ENCODE measurements at places on chromosomes 2 and 18.

GRCh38 chr2:225667445-225667844 is 267.9 kb downstream of the NYAP2 start:
- no peak for DNase-seq

- DNase-seq: no peak
These were observed 415.0 kb upstream of the NRP2 start for GRCh38 chr2:205267323-205267722.

DNA sequence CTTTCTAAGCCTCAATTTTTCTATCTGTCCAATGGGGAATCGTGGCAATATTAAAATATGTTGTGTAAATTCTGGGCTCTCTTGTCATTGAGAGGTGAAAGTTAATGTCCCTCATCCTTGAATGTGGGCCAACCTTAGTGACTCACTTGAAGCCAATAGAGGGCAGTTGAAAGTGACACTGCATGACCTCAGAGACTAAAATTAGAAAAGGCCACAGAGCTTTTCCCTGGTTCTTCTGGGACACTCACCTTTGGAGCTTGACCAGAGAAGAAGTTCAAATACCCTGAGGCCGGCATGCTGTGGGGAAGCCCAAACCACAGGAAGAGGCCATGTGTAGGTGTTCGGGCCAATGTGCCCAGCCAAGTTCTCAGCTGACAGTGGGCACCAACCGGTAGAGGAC is 24.1 kb upstream of the SIX2 start:
- DNase-seq: no peak

GRCh38 chr2:142175813-142176338 is 45.1 kb upstream of the LRP1B start:
- DNase-seq: no peak

DNA sequence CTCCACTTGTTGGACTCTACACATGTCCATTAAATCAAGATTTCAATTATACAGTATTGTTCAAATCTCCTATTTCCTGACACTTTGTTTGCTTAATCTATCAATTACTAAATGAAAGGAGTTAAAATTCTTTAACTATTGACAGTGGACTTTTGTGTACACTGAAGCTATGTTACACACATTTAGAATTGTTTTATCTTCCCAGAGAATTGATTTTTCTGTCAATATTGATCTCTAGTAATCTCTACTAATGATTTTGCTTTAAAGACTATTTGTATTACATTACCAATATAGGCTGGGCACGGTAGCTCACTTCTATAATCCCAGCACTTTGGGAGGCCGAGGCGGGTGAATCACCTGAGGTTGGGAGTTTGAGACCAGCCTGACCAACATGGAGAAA is 215.7 kb downstream of the WDPCP start:
- DNase-seq: no peak

- DNase-seq: no peak
These were observed 66.7 kb downstream of the RTN4 start for GRCh38 chr2:54983345-54984220.

DNA sequence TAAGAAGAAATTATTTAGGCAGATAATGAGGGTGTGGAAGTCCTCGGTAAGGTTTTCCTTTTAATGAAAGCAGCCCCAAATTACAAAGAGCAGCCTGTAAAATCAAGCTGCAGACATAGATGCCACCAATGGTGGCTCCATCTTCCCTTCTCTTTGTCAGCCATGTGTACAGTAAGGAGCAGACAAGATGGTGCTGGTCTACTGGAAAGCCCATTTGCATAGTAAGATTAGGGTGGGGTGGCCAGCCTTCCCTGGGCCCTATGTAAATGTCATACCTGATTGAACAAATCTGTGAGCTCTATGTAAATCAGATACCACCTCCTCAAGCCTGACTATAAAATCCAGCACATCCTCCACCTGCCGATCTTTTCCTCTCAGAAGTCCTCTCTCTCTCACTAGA is 154.4 kb upstream of the SERTAD2 start:
- DNase-seq: no peak

- DNase-seq: no peak
These were observed 29.7 kb upstream of the IL1B start for GRCh38 chr2:112866128-112866835.

- DNase-seq: no peak
These were observed 174.5 kb downstream of the CTIF start for GRCh38 chr18:48713309-48713708.

DNA sequence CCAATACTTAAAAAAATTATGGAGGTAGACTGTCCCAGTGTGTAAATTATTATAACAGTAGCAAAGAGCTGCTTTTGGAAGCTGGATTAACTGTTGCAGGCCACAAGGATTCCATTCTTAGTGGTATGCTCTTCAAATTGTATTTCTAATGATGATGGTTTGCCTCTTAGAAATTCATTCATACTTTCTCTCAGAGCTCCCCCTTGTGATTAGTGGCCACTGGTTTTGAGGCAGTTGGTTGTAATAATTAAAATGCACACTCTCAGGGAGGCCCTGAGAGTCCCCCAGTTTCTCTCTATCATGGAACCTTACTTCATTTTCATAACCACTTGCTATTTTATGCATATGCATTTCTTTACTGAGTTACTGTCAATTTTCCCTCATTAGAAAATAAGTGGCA is 122.5 kb downstream of the PLA2R1 start:
- DNase-seq: no peak

DNA sequence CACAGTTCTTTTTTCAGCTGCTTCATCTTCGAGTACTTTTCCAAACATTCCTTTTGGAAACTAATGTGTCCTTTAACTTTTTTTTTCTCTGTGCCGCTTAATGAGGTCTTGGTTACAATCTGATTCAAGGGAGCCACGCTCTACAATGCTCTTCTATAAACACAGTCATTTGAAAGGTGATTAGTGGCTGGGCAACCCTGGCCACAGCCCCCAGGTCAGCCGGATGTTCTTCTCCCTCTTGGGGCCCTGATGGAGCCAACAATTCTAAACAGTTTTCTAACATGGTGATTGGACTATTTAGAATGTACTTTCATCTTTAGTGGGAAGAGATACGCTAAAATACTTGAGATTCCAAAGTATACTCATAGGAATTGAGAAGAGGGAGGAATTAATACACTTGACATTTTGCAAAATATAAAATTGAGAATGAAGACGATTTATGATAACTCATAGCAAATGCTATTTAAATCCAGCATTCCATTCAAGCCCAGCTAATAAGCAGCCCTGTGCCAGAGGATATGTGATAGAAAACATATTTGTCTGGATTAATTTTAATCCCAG is 83.7 kb upstream of the MBOAT2 start:
- DNase-seq: no peak

- DNase-seq: no peak
These were observed 168.1 kb downstream of the NRXN1 start for GRCh38 chr2:50863856-50864255.

GRCh38 chr18:62663731-62664336 is 51.5 kb upstream of the PHLPP1 start:
- DNase-seq: peak; percentile 76

DNA sequence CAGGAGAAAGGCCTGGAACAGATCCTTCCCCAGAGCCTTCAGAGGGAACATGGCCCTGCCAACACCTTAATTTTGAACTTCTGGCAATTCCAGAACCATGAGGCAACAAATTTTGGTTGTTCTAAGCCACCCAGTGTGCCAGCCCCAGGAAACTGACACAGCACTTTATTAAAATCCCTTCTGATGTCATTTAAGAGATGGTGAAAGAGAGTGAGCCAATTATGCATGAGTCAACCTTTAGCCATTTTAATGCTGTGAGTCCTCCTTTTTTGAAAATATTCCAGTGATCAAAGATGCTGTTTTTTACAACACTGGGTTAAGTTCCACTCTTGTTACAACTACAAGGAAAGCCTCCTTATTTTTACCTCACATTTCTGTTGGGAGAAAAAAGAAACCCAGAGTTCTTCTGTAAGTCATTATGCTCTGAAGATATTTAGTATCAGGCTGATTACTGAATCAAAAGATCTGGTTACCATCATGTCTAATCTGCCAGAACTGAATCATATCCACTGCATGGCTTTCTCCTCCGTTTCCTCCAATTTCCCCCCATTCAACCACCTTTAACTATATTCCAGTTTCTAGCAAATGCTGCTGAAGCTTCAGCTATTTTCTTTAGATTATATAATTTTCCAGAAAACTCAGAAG is 235.4 kb downstream of the TXNL1 start:
- DNase-seq: peak; percentile 72

DNA sequence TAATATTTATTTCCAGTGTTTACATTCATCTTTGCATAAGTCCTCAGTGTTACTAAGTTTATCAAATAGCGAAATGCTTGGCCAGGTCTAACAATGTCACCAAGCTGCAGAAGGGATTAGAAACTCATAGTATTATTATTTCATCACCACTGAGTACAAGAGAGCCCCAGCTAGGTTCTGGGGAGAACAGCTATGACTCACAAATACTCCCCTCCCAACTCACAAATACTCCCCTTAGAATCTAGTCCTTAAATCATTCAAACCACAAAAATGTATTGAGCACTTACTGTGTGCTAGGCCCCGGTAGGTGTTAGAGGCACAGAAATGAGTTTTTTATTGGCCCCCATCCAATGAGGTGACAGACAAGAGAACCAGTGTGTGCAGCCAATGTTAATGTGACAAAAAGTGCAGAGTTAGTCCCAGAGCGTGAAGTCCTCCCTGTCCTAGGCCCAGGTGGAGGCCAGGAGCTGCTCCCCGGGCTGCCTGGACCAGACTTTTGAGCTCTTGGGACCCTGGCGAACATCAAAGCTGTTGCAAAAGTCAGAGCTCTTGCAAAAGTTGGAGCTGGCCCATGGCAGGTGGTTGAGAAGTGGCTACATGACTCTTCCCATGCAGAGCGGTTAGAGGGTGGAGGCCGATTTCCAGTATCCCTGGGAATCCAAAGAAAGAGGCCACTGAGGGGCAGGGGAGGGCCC is 9.8 kb downstream of the STEAP3 start:
- no peak for DNase-seq

- DNase-seq: peak; percentile 17
These were observed 204.3 kb downstream of the GULP1 start for GRCh38 chr2:188495969-188496431.

DNA sequence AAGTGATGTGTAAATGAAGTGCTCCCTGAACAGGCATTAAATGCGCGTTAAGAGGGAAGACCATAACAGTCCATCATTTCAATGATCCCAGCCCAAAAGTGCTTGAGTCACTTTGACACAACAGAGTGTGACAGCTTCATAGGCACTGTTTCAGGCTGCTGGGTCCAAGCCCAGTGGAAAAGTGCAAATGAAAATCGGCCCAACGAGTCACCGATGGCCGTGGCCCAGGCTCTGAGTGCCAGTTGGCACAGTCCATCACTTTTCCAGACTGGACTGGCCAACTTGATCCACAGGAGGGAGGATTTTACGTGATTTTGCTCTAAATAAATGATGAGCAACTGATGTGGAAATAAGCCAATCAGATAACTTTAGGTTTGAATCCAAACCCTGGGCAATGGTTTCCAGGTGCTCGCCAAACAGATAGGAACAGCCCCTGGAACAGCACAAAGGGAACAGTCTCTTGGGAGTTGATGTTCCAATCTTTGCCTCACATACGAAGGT is 114.0 kb downstream of the SP3 start:
- no peak for DNase-seq

- DNase-seq: no peak
These were observed 105.8 kb downstream of the PLB1 start for GRCh38 chr2:28601616-28602015.

- no peak for DNase-seq
These were observed 70.8 kb downstream of the TMEM200C start for GRCh38 chr18:5824370-5824984.

- DNase-seq: no peak
These were observed 412.3 kb downstream of the RNF144A start for GRCh38 chr2:7329465-7329864.

DNA sequence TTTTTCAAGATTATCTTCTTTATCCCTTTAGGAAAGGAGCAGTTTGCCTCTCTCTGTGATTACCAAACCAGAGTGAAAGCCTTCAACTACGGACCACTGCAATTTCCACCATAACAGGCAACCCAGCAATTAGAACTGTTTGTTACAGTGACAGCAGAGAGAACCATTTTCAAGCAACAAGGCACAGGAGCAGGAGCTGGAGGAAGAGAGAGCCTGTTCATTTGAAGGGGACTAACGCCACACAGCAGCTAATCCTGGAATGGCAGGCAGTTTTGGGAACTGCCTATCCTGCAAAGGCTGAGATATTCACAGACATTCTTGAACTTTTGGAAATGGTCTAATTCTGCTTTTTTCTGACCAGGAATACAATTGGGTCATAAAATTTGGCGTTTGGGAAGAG is 1541.9 kb upstream of the PIK3C3 start:
- DNase-seq: no peak

- DNase-seq: no peak
These were observed 201.2 kb downstream of the SLC4A10 start for GRCh38 chr2:161825429-161825828.
